ENCODE measurements at places on chromosomes 1 and 21. TPM values are rescaled to one million over a fixed set of nuclear protein-coding genes. Genes with fewer than 3 reads are reported as not detected.

CASZ1 gene
- 0.18 TPM for total RNA-seq

CLCA1 gene
- total RNA-seq: not detected

BMP8B gene
- total RNA-seq: not detected

FALEC gene
- not detected for total RNA-seq

P3R3URF gene
- total RNA-seq: not detected

FAM177B gene
- not detected for total RNA-seq

LRRC42 gene
- total RNA-seq: 47.5 TPM

TTC34 gene
- total RNA-seq: under 0.01 TPM

RAB3B gene
- 91.9 TPM for total RNA-seq

DNA sequence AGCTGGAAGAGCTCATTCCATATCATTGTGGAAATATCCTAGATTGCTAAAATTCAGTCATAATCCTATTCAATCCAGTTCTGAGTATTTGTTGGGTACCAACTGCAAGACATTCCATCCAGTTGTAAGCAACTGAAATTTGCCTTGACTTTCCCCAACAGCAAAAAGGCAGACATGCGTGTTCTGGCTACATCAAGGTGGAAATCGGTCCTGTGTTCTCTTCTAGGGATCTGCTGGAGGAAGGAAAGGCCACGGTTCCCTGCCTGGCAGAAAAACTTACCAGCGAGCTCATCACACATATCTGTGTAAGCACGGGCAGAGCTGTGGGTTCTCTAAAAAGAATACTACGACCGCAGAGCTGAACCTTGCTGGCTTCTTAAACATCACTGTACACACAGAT, 17.5 kb downstream of the MX1 start:
- DNase-seq: no peak

DNA sequence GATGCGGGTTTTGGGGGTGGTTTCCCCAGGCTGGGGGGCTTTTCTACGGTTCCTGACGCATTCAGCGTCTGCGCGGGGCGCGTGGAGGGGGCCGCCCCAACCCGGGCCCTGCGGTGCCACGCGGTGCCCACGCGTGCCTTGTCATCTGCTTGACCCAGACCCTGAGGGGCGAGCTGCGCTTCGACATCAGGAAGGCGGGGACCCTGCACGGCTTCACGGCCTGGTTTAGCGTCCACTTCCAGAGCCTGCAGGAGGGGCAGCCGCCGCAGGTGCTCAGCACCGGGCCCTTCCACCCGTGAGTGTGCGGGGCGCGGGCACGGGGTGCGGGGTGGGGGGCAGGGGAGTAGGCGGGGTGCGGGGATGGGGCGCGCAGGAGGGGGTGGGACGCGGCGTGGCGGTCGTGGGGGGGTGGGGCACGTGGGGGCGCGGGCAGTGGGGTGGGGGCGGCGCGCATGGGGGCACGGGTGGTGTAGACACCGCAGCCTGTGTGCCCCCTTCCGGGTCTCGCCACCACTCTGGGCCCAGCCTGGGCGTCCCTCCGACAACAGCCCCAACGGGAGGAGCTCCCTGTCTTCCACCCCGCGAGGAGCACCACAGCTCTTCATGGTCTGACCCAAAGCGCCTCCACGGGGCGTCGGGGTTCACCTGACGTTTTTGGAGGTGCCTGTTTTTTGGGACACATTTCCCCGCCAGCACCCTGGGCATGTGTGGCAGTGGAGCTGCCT, 26.3 kb downstream of the PRMT2 start:
- no peak for DNase-seq

DNA sequence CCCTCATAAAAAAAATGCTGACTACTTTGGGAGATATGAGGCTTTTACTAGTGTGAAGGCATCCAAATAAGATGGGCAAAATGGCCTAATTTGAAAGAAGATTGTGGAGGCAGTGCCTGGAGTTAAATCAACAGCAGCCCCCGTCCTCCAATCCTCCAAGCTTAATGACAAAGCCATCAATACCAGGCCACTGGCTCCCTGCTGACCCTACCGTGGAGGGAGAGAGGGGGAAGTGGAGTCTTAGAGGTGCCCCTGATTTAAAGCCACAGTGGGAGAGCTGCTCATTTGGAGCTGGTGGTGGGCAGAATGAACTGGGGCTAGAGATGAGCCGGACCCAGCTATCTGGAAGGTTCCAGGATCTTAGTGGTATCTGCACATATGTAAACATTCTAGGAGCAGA, 24.3 kb upstream of the KNCN start:
- DNase-seq: no peak

GRCh38 chr1:25748531-25749205, 51.3 kb upstream of the SELENON start:
- no peak for DNase-seq

GRCh38 chr1:216422821-216423520, at the start of gene USH2A:
Gene USH2A (minus strand): TSS chr1:216423448. CDS start chr1:216422336, 1,112 bp downstream.
- DNase-seq: no peak

DNA sequence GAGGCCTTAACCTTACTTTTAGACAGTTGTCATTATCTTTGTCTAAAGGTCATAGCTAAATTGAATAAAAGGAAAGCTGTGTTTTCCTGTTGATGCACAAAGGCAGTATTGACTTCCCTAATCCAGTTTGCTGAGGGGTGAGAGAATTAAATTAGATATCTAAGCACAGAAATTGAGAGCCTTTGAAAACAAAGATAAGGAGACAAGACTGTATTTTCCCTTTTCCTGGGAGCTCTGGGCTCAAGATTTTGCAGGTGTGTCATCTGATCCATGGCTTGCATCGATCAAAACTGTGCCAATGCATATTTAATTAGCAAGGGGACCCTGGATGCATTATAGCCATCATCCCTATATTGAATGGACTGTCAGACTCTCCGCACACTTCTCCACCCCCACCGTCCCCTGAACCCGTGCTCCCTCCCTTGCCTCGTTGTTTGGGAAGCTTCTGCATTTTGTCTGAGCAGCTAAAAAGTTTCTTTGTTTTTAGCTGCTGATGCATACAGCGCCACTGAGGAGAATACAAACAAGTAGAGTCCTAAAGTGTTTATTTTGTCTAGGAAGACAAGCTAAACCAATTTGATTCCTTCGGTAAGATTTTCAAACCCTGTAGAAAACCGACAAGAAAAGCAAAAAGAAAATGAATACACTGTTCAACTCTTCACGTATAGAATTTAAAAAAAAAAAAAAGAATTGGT, 186.3 kb downstream of the NFIA start:
- no peak for DNase-seq

GRCh38 chr1:222927031-222927430, 112.2 kb downstream of the DISP1 start:
- DNase-seq: no peak

GRCh38 chr1:185646202-185646683, 87.9 kb upstream of the HMCN1 start:
- DNase-seq: peak; percentile 98

DNA sequence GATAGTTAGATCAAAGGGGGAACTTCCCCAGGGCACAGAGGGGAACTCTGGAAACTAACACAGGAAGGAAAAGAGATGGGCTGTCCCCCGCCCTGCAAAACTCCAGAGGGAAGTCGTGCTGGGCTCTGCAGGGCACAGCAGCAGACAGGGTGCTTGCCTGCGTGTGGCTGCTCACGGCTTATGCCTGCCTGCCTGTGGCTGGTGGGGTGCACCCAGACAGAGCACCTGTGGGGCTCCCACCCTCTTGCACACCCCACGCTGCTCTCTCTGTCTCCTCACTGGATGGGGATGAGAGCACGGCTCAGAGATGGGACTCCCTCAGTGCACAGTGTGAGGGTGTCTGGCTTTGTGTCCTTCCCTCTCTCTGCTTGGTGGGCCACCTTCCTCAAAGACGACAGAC, 13.5 kb upstream of the ETV3L start:
- DNase-seq: no peak

- DNase-seq: no peak
Measured at GRCh38 chr1:175129997-175130648, 62.5 kb downstream of the KIAA0040 start.

DNA sequence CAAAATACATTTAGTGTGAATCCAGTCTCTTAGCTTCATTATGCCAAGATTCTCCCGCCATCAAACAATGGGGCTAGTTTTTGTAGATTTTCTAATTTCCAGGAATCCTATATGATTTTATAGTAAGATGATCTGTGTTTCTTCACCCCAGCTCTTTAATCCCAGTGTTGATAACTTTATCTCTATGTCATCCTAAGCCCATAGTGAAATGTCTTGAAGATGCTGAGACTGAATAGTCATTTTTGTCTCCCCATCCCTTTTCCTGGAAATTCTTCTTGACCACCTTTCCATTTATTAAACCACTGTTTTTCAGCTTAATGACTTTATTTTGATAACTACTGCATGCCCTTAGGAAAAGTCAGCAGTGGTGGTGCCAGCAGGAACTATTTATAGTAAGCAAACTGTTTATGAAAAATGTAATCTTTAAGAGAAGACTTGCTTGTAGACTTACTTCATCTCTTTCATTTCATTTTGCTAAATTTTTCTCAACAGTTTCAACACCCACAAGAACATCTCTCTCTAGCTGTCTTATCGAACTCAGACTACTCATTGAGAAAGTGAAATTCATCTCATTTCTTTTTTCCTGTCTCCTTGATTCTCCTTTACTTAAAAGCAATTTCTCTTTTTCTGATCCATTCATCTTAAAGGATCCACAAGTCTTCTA, 116.6 kb downstream of the NTMT2 start:
- no peak for DNase-seq

- DNase-seq: no peak
Measured at GRCh38 chr1:1136547-1137230, 20.8 kb upstream of the C1orf159 start.

- no peak for DNase-seq
Measured at GRCh38 chr1:236273358-236273757, 8.4 kb downstream of the ERO1B start.
